Activated gamma-delta T cell treated with Interleukin-2 at 50 U/mL for 16 hours (primary cell): ENCODE measurements at places on chromosomes 5 and 9.

GRCh38 chr9:94017939-94018531, 62.9 kb upstream of the BARX1 start:
- no peak for DNase-seq

DNA sequence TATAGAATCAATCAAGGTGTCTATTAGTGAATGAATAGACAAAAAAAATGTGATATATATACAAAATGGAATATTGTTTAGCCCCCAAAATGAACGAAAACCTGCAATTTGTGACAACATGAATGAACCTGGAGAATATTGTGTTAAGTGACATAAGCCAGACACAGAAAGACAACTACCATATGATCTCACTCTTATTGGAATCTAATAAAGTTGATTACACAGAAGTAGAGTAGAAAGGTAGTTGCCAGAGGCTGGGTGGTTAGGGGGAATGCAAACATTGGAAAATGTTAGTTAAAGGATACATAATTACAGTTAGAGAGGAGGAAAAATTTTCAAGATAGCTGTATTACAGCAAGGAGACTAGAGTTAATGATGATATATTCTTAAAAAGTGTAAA, 1962.3 kb downstream of the EFNA5 start:
- DNase-seq = no peak

DNA sequence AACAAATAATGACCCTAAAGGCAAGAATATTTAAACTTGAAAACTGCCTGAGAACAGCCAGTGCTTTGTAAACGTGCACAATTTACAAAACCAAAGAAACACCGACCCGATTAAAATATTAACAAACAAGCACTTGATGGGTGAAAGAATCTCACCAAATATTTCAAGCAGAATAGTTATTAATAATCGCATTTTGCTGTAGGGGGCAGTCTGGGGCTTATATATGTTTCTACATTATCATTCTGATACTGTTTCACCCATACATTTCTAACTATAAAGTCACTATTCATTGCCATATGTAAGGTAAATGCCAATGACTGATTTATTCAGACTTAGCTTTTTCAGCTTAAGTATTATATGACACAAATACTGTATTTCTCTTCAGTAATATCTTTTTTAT, 37.7 kb downstream of the UBAP2 start:
- no peak for DNase-seq

GRCh38 chr5:180332051-180332517, 21.1 kb downstream of the GFPT2 start:
- no peak for DNase-seq

DNA sequence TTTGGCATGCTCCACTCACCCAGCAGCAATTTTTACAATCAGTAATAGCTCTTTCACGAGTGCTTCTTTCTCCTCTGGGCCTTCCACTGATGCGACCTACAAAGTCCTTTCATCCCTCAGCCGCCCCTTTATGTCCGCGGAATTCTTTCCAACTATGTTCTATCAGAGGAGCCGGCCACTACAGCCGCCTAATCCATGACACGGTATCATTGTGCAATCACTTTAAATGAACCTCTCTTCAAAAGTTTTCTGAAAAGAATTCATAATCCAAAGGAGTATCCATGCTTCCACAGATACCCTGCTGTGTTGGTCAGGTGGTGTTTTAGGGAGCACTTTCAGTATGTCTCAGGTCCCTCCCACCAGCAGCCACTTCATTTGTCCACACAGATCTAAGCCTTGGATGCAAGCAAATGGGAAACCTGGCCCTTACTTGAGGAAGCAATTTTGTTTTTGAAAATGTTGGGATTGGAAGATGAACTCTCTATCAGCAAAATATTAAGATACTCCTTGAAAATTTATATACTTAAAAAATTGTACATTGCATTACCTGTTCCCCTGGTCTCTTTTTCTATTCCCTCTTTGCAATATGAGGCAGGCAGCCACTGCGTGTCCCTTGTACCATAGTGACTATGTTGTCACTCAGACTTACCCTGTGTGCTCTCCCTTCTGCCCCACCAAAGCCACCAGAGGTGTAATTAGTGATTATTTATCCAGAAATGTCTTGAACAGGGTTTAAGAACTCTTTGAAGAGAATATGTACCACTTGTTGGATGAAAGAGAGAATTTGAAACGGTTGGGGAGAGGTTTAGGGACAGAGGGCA, 12.9 kb upstream of the MEF2C start:
- DNase-seq = no peak

- DNase-seq = no peak
Observed at GRCh38 chr5:112417931-112418658, 982 bp downstream of the EPB41L4A start.

- DNase-seq = no peak
Observed at GRCh38 chr9:90499761-90500160, 142.9 kb downstream of the DIRAS2 start.

DNA sequence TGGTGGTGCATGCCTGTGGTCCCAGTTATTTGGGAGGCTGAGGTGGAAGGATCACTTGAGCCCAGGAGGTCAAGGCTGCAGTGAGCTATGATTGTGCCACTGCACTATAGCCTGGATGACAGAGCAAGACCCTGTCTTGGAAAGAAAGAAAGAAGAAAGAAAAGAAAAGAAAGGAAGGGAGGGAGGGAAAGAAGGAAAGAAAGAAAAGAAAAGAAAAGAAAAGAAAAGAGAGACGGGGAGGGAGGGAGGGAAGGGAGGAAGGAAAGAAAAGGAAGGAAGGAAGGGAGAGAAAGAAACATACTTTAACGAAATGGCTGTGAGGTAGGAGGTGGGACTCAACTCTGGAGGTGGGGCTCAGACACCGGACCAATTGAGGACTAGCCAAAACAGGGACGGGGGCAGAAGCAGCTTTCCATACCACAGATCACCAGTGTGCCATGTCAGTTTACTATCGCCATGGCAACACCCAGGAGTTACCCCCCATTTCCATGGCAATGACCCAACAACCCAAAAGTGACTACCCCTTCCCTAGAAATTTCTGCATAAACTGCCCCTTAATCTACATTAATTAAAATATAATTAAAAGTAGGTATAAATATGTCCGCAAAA, 21.3 kb downstream of the PTGES start:
- DNase-seq = no peak

DNA sequence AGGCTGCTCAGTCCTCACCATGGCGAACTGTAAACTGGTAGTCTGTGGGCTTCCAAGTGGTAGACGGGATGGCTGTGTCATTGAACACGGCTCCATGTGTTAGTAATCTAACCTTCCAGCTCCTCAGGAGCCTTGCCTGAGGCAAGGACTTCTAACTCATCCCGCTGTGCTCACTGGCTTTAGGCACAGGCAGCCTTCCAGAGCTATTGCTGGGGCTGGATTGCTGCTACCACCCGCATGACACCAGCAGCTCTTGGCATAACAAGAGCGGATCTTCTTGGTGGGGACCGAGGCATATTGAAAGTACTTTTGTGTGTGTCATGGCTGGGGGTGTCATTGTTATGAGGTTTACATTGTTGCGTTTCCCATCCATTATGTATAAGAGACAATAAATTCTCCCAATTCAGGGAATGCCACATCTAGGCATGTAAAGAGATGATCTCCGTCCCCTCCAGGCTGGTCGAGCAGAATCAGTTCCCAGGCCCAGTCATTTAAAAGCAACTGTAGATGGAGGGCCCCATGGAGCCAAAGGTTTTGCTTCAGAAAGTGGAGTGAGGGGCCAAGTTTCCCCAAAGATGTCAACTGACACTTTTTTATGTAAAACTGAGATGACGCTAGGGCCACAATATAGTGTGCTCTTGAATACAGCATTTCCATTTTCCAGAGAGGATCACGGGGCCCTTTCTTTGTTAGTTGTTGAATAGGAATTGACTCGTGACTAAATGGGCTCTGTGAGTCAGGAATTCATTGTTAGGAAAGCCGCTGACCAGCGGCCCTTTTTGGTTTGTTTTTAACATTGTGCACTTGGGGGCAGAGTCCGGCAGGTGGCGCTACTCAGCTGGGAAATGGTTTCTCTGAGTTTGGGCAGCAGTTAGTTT, 759.5 kb downstream of the TAF11L14 start:
- DNase-seq = peak; percentile 5

DNA sequence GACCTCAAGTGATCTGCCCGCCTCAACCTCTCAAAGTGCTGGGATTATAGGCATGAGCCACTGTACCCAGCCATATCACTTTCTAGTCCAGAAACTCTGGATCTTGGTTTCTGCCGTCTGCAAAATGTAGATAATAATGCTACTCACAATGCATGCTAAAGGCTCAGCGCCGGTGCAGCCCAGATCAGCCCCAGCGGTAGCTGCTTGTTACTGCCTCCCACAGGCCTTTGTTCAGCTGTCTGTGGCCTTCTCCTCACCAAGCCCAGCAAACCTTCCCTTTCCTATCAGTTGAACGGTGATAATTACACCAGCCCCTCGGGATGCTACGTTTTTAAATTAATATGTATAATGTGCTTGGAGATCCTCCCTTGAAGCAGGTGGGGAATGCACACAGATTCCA, 26.2 kb upstream of the MSX2 start:
- no peak for DNase-seq

GRCh38 chr9:91102269-91102668, 259.4 kb downstream of the AUH start:
- DNase-seq = no peak

- DNase-seq = peak; percentile 64
Observed at GRCh38 chr9:135978642-135979546, 17.7 kb upstream of the UBAC1 start.

DNA sequence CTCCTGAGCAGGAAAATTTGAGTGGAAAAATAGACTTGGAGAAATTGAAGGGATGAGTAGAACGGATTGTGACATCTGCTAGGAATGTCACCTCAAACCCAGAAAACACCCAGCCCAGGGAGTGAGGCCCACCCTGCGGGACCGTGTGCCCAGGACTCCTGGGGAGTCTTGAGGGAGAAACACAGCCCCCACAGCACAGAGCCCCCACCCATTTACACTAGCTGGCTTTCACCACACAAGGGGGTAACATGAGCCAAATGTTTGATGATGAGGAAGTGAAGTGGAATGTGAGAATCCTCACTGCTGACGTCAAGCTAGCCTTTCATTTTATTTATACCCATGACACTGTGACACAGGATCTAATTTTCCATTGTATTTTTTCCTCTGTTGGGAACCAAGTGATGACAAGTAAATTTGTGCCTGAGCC, 42.8 kb upstream of the PDE8B start:
- no peak for DNase-seq

DNA sequence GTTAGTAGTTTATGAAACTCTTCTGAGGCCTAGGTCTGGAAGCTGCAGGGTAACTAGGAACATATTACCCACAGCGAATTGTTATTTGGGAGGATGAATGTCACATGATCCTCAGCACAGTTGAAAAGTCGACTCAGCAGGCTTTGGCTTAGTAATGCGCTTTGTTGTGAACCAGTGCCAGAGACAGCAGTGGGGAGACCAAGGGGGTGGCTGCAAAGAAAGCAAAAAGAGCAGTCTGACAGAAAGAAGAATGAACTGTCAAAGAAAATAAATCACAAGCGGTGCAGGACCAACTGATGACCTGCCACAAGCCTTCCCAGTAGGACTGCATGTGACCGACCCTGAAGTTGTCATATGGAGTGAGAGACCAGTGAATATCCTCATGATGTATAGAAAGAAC, 170.0 kb downstream of the CCDC171 start:
- no peak for DNase-seq

DNA sequence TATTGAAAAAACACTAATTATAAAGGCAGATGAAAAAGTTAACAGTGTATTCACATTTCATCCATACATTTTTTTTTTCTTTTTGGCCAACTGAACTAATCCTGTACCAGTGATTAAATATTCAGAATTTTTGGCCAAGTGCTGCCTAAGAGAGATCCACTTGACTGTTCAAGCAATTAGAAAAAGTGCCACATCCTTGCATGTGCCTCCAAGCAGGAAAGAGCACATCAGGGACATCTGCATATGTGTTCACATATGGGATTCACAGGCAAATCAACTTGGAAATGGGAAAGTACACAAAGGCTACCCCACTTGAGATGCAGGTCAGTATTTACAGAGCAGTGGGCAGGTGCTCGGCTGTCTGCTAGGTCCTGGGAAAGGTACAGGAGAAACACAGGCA, 163.3 kb upstream of the LHFPL2 start:
- no peak for DNase-seq

- no peak for DNase-seq
Observed at GRCh38 chr5:71701407-71701806, 17.7 kb upstream of the CARTPT start.

DNA sequence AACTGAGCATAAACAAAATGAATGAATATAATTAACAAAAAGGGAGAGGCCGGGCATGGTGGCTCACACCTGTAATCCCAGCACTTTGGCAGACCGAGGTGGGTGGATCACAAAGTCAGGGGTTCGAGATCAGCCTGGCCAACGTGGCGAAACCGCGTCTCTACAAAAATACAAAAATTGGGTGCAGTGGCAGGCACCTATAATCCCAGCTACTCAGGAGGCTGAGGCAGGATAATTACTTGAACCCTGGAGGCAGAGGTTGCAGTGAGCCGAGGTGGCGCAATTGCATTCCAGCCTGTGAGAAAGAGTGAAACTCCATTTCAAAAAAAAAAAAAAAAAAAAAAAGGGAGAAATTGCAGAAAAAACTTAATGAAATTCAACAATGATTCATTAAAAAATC, 839.3 kb upstream of the CTNND2 start:
- DNase-seq = no peak

GRCh38 chr5:33824516-33825195, 67.1 kb downstream of the ADAMTS12 start:
- no peak for DNase-seq

DNA sequence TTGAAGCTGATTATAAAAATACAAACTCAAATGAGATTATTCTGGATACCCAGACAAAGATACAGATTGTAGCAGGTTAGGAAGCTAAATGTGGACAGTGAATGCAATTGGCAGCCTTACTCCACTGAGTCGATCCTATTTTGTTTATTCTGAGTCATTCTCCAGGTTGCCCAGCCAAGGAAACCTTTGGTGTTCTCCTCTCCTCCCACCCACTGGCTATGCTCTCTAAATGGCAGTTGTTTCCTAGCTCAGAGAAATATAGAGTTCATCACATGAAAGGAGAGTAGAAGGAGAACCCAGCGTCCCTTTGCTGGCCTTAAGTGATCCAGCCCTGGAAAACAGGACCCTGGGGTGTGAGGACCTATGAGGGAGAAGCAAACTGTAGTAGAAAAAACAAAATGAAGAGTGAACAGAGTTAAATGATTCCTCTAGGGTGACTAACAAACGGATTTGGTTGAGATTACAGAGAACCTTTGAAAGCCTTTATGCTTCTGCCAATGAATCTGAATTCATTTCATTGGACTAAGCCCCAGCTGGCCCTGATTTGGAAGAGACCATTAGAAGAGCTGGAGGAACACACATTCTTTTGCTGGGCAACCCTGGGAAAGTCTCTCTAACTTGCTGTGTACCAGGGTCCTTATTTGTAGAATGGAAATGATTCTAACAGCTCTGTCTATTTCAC, 95.1 kb downstream of the BRINP1 start:
- DNase-seq = no peak

- DNase-seq = no peak
Observed at GRCh38 chr5:38071831-38072694, 186.3 kb upstream of the EGFLAM start.

GRCh38 chr5:14109041-14109747, 33.9 kb upstream of the TRIO start:
- no peak for DNase-seq

GRCh38 chr5:109997161-109997560, 307.4 kb downstream of the MAN2A1 start:
- no peak for DNase-seq

- DNase-seq = no peak
Observed at GRCh38 chr5:2742921-2743679, 8.4 kb downstream of the IRX2 start.
